ENCODE measurements at places on chromosomes 4 and X.

DNA sequence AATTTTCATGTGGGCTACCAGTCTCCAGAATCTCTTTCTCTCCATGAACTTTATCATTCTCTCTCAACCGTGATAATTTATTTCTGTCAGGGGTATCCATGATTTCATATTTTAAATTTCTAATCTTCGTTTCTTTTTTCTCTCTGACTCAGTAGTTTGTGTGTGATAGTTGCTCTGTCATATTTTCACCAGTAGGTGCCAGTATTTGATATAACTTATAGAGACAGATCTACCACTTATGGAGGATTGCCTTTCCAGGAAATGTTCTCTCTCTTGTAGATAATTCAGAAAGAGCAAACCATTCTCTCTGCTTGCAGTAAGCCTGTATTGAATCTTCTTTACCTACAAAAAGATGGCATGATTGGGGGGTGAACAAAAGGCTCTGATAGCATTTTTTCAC lies 79.3 kb upstream of the DYNLT3 start:
- DNase-seq: no peak

GRCh38 chr4:129246910-129247461 lies 151.0 kb downstream of the C4orf33 start:
- no peak for DNase-seq

GRCh38 chrX:101957174-101957573 lies 25.3 kb upstream of the ZMAT1 start:
- DNase-seq: no peak

DNA sequence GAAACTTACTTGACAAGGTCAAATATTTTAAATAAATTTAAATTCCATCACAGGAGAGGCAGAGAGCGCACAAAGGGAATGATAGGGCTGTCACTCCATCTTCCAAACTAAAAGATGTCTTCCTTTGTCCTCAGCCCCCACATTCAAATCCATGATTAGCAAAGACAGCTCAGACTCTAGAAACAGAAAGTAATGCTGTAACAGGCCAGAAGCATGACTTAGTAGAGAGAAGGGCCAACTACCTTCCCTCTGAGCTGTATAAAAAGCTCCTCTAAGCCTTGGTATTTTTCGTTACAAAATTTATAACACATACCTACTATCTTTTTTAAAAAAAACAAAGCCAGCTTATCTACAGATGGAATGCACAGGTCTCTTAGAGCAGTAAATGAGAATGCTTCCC lies 207.4 kb downstream of the MAPK10 start:
- DNase-seq: no peak

- DNase-seq: no peak
These were observed 8.8 kb upstream of the XIAP start for GRCh38 chrX:123851079-123851478.

- DNase-seq: no peak
These were observed 565.8 kb downstream of the GRXCR1 start for GRCh38 chr4:43458293-43458692.
